ENCODE measurements at places on chromosomes 2 and 18.

GRCh38 chr2:220034426-220035130, 407.1 kb downstream of the SLC4A3 start:
- no peak for DNase-seq

GRCh38 chr2:122451040-122451439, 695.6 kb downstream of the TSN start:
- no peak for DNase-seq

DNA sequence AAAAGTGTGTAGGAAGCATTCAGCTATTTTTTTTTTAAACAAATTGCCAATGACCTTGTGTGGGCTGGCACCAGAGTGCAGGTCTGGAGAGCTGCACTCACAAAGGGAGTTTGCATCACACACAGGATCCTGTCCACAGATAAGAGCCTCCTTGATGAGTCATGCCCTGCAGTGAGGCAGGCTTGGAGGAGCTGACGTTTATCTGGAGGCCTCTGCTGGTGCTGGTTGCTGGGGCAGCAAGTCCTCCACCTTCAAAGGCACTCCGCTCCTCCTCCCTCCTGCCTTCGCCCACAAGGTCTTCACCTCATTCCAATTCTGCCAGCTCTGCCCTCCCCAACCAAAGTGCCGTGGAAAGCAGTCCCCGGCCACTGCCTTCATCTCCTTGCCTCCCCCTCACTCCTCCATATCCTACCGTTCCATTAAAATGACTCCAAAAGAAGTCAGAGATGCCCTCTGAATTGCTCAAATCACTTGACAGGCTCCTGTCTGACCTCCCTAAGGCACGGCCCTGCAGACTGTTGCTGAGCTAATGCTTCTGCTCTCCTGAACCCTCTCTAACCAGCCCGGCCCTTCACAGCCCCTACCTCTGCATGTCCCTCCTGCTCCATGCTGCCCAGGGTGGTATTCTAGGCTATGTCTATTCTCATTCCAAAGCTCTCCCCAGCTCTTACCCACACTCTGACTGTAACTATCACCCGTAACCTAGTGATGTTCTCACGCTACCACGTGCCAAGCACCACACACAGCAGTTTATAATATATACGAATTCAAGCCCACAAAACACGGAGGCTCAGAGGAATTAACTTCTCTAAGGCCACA, 30.9 kb downstream of the LONRF2 start:
- DNase-seq, result peak; percentile 25

DNA sequence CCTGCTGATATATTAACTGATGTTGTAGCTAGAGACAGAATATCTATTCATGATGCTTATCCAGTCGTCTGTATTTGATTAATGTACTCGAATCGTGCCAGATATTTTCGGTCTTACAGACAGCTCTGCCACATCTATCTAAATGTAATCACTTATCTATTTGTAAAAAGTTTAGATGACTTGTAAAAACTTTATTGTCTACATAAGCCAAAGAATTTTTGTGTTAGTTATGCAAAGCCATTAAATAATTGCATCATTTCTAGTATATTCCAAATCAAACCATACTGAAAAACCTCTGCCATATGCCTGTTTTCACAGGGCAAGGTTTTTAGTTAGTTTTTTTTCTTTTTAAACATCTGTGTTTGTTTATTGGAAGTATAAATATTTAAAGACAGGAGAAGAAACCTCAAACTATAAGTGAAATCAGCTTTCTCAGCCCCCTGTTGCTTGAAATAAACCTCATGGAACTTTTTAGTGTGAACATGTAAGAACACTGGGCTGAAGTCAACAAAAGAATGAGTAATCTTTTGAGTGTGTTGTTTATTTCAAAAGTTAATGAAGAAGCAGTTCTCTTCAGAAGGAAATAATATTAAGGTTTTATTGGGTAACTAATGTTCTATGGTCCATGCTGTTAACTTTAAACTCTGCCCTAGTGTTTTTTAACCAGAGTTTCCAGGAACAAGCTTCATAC, 657.6 kb upstream of the SYT4 start:
- no peak for DNase-seq

DNA sequence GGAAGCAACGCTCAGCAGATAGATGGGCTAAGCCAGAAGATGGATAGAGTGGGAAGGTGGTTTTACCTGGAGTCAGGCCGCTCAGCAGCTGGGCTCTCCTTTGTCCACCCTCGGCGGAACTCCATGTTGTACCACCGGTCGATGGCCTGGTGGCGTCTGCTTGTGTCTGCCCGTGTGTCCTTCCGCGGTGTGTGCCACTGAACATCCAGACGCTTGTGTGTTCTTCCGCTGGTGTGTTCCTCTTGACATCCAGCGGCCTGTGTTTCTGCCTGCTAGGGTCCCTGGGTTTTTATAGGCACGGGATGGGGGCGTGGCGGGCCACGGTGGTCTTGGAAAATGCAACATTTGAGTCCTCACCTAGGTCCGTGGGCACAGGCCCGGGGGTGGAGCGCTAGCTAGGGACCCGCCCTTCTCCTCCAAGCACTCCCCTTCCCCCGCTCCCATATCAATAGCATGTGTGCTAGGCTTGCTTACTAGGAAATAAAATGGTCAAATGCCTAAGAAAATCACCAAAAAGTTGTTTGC, 1431.7 kb upstream of the ACVR2A start:
- DNase-seq, result no peak

- DNase-seq, result no peak
Measured at GRCh38 chr18:48719974-48720654, 181.3 kb downstream of the CTIF start.

GRCh38 chr2:49404108-49404507, 249.8 kb upstream of the FSHR start:
- no peak for DNase-seq

DNA sequence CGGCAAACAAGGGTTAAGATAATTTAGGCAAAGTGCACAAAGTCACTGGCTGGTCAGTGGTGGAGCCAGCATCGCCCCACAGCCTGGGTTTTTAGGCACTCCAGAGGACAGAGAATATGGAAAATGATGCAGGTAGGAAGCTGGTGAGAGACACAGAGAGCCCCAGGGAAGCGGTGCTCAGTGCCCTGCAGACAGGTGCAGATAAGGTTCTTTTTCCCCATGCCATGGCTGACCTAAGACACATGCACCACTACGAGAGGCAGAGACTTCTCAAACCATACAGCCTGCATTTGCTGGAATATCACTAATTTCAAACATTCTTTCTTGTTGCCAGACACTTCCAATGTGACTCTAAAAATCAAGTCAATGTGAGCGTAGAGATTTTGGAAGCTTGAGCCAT, 205.7 kb upstream of the APCDD1 start:
- no peak for DNase-seq

GRCh38 chr18:30992231-30992630, 50.3 kb downstream of the DSC3 start:
- DNase-seq, result no peak

- DNase-seq, result no peak
Measured at GRCh38 chr2:85864654-85865053, 24.1 kb downstream of the ST3GAL5 start.

- no peak for DNase-seq
Measured at GRCh38 chr2:45173513-45173912, 164.3 kb upstream of the SIX2 start.

GRCh38 chr18:44036501-44036900, 644.2 kb upstream of the SETBP1 start:
- DNase-seq, result no peak

DNA sequence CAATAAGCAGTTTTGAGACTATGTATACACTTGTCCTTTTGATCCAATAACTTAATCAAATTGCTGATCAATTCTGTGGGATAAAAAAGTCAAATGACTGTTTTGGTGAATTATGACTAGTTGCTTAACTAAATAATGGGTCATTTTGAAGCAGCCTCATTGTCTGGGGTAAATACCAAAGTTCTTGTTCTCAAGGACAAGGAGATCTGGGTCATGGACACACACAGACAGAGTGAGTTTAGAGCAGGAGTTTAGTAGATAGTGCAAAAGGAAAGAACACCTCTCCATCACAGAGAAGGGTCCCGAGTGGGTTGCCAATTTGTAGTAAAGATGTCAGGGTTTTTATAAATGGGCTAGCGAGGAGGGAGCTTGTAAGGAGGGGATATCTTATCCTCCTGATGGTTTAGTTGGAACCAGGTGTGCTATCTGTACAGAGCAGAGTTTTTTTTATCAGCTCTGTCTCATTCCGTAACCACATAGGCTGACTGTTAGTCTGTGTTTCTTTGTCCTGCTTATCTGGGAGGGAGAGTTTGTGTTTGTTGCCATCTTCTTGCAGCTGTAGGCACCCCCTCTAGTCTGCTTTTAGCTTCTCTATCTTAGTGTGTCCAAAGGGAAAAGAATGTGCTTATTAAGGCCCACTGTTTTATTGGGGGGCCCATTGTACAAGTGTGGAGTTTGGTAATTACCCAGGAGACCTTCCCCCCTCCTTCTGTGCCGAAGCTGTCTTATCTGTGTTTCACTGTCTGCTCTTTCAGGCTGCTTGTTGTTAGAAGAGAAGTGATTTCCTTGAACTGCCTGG, 48.7 kb upstream of the C1GALT1C1L start:
- DNase-seq, result no peak

- DNase-seq, result no peak
Measured at GRCh38 chr18:12741351-12741750, 38.5 kb downstream of the PSMG2 start.

GRCh38 chr2:144836635-144837350, 316.9 kb upstream of the ZEB2 start:
- DNase-seq, result no peak

DNA sequence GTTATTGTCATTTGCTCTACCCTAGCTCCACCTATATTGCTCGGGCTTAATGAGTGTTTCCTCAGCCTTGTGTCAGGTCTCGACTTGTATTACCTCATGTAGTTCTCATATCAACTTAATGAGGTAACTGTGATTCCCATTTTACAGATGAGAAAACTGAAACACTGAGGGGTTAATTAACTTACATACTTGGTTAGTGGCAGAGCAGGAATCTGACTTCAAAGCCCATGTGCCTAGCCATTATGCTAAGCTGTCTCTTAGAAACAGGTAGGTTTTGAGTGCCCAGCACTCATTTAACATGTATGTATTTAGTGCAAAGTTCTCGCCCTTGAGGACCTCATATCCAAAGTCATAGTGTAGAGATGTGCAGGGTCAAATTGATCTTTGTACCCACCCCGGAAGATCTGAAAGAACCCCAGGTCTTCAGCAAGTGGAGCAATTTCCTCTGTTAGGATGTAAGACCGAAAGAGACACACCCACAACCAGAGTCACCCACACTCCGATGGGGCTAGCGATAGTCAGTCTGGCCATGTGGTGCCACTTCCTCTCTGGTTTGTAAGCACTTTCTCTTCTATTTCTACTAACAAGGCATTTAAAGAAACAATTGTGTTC, 121.0 kb upstream of the SLC39A10 start:
- peak; percentile 54 for DNase-seq

DNA sequence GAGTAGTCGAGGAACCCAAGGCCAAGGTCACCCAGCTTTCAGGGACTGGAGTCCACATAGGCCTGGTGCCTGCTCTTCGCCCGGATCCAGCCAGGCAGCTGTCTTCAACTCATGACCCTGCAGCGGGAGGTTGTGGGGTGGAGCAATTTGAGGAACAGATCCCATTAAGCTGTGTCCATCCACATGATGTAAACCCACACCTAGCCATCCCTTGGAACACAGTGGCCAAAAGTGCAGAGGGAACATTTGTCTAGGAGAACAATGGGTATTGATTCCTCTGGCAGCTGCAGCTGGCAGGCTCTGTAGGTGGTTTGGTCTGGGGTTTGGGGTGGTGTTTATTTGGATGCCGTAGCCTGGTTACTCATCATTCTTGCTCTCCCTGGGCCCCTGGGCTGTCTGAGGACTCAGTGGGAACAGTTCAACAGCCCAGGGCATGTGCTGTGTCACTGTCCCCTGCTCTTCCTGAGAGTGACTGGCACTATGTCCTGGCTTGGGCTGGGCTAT, 99.4 kb downstream of the TFCP2L1 start:
- DNase-seq, result no peak

DNA sequence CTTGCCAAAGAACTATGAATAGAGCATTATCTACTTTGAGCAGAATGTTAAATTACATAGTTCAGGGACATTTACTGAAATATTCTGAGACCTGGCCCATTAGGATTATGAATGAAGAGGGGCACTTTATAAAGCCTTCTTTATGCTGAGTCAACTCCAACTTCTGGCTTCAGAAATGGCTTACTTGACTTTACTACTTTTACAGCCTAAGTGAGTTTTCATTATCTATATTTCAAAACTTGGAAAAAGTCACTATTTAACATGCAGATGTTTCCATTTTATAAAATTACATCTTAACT, 37.7 kb downstream of the SESTD1 start:
- DNase-seq, result no peak

DNA sequence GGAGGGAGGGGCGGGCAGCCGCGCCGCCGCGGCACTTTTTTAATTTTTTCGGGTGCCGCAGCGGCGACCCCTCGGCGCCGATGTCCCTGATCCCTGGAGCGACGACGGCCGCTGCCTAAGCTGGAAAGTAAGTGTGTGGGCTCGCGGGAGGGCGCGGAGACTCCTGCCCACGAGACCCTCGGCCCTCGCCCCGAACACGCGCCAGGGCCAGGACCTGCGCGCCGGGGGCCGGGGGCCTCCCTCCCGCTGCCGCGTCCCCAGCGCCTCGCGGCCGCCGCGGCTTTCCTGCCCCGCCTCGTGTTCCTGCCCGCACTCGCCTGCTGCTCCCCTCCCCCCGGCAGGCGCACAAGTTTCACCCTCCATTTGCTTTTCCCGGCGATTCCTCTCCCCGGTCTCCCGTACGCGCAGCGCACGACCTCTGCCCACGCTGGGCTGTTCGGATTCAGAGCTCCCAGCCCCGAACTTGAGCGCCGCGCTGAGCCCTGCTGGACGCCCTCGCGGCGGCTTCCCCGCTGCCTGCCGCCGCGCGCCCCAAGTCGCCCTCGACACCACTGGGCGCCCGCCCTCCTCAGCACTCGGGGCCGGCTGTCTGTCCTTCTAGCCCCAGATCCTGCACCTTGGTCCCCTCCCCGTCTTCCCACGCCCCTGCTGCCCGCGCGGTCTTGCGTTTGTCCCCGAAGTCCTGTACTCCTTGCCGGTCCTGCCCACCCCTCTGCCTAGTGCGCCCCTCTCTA, 507 bp downstream of the PKP4 start:
- DNase-seq, result peak; percentile 20
